Stimulated activated CD4-positive, alpha-beta T cell treated with anti-CD3 and anti-CD28 coated beads, Interleukin-2, amount 100 ng/mL, for 48 hours (primary cell): ENCODE measurements at places on chromosomes 2 and 18.
A peak's percentile ranks its signal among the peaks of the same experiment; 100 is the strongest.

- no peak for DNase-seq
Observed at GRCh38 chr2:45013229-45014015, 4.2 kb upstream of the SIX2 start.

GRCh38 chr18:54672846-54673475, 81.9 kb downstream of the DYNAP start:
- DNase-seq = no peak

DNA sequence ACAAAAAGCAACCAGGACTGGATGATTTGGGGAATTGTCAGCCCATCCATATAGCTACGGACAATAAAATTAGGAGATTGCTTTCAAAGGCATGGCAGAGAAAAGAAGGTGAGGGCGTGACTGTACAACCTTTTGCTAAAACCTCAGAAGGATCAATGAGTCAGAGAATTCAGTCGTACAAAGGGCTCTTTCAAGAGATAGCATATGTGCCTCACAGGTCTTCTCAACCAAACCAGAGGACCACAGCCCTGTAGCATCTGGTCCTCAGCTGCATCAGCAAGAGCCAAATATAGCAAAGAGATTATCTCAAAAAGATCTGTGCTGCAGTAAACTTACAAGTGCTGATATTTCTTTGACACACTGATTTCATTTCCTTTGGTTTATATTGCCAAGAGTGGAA, 149.9 kb upstream of the RAB6C start:
- no peak for DNase-seq

DNA sequence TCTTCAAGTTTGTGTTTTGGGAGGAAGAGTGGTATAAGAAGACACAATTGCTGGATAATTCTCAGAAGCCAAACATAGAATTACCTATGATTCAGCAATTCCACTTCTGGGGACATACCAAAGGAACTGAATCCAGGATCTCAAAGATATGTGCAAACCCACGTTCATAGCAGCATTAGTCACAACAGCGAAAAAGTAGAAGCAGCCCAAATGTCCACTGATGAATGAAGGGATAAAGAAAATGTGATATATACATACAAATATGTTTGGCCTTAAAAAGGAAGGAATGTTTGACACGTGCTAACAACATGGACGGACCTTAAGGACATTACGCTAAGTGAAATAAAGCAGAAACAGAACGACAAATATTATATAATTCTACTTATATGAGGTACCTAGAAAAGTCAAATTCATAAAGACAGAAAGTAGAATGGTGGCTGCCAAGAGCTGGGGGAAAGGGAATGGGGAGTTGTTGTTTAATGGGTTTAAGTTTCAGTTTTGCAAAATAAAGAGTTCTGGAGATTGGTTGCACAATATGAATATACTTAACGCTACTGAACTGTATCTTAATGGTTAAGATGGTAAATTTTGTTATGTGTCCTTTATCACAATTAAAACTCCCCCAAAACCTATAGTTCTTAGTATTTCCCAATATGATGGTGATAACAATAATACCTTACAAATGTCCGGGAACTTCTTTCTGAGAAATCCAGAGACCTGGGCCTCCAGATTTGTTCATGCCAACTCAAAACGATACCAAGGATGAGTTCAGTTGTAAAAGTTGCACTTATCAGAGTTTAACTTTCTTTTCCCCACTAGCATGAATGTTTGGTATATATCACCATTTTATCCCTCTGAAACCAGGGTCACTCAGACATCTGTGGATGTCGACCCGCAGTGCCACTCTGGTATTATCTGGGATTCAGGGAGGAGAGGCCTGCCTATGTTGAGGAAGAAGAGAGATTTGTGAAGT, 33.7 kb upstream of the WIPF1 start:
- no peak for DNase-seq

DNA sequence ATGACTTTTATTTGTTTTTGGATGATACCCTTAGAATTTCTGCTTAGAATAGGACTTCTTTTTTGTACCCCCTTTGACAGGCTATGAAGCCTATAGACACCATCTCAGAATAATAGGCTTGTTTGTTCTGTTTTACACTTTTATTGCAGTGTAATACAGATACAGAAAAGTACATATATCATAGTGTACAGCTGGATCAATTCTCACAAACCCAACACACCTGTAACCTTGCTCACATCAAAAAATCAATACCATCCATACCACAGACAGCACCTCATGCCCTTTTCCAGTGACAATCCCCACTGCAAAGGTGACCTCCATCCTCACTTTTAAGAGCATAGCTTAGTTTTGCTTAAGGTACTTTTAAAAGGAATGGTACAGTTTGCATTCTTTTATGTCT, 14.8 kb downstream of the EML6 start:
- no peak for DNase-seq

DNA sequence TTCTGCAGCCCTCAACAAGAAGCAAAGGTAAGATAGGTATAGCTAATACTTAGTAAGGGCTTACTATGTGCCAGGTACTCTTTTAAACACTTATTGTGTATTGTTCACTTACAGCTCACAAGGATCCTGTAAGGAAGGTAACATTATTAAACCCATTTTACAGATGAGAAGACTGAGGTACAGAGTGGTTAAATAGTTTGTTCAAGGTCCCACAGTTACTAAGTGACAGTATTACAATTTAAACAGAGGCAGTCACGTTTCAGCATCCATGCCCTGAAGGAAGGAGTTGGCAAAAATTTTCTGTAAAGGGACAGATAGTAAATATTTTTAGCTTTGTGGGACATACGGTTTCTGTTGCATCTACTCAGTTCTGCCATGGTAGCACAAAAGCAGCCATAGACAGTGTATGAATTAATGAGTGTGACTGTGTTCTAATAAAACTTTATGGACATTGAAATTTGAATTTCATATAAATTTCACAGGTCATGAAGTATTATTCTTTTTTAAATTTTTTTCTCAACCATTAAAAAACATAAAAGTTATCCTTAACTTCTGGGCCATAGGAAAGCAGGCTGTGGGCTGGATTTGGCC, 75.7 kb downstream of the LTBP1 start:
- DNase-seq = no peak

DNA sequence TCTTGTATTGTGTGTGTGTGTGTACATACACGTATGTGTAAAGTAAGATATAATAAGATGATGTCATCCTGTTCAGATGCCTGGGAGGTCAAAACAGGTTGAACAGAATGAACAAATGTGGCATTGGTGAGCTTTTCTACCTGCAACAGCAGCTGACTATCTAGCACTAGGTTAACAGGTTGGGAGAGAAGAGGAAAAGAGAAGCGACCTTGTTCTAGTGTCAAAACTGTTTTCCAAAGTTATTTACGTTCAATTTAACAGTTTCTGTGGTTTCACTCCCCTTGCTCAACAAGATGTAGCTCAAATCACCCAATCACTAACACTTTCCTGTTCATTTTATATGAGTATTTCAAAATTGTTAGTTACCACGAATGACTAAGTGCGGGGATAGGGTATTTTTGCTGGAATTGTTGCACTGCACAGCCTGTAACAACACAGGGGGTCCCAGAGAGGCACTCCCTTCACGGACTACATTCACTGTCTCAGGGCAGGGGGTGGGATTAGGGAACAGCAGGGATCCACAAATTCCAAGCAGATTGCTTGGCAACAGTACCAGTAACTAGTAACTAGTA, 67.5 kb upstream of the DTNB start:
- DNase-seq = no peak

GRCh38 chr2:10934979-10935350, 23.2 kb downstream of the KCNF1 start:
- DNase-seq = no peak

DNA sequence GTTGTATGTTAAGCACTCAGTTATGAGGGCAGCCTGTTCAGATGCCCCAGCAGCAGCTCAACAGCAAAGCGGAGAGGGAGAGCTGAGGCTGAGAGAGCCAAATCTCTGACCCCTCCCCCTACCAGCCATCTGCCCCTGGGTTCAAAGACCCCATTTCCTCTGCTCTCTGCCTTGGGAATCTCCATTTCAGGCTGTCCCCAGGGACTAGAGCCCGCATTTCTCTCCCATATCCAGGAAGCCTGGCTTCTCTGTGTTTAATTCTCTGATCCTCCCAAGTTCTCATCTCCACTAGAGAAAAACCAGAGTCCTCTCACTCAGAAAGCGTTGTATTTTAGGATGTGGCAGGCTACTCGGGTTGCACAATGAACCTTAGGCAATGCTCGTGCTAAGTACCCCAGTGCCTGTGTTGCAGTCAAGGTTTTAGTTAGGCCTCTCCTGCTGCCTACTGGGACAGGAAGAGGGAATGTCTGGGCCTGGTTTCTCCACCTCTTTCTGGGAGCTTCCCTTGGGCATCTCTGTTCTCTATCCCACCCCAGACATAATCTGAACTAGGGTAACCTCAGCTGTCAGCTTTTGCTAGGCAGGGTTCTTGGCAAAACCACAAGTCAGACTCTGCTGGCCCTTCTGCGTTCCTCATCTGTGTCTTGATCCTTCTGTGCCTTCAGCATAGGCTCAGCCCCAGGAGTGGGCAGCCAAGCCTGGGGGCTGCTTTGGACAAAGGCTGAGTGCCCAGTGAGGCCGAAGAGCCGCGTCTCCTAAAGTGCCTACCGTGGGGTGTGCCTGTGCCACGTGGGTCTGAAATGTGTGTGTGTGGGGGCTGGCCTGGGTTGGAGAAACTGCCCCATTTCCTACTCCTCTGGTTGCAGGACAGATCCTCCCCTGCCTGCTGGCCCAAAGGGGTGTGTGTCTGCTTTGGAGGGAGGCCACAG, 96.8 kb downstream of the STPG4 start:
- DNase-seq = no peak

DNA sequence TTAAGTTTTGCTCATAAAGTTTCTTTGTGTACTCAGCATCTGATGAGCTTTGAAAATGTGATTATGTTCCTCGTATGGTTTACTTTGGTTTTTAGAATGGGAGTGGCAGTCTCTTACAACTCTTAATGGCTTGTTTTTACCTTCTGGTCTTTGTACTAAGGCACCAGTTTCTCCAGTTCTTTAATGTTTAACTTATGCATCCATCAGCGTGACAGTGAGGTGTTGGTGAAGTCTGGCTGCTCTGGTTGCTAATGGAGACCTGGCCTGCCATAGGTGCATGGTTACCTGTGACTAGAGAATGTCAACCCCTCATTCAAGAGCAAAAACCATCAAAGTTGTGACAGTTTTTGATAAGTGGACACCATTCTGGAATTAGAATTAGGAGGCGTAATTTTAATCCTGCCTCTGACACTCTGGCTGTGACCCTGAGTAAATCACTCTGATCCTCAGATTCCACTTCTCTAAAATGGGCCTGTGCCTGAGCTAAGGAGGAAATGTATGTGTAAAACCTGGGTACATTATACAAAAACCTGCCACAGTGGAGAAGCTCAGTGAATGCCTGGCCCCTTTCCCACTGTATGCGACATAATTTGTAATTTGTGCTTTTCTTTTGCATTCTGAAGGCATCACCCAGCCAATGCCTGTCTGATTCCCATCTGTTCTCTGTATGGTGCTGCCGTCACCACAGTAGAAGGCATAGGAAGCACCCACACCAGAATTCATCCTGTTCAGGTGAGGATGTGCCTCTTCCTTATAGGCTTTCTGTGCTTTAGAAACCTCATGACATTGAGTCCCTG, 11.2 kb downstream of the AOX1 start:
- DNase-seq = no peak

DNA sequence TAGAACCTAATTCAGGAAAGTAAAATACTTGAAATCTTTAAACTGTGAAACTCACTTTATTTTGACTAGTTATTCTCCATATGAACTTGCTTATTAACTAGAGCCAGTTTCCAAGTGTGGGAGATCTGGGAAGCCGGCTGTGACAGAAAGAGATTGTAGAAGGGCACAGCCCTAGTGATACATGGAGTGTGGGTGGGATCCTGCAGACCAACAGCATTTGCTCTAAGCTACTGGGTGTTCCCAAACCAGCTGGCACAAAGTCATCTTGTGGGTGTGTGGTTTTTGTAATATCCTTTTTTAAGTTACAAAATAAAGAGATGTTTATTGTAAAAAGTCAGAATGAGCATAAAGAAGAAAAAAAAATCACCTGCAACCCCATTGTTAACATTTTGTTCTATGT, 3.4 kb downstream of the DUSP19 start:
- no peak for DNase-seq

GRCh38 chr2:174888146-174888545, 117.0 kb downstream of the CHN1 start:
- DNase-seq = no peak

- no peak for DNase-seq
Observed at GRCh38 chr2:237223201-237223861, 137.6 kb downstream of the COPS8 start.

GRCh38 chr18:28409811-28410210, 232.9 kb upstream of the CDH2 start:
- no peak for DNase-seq

DNA sequence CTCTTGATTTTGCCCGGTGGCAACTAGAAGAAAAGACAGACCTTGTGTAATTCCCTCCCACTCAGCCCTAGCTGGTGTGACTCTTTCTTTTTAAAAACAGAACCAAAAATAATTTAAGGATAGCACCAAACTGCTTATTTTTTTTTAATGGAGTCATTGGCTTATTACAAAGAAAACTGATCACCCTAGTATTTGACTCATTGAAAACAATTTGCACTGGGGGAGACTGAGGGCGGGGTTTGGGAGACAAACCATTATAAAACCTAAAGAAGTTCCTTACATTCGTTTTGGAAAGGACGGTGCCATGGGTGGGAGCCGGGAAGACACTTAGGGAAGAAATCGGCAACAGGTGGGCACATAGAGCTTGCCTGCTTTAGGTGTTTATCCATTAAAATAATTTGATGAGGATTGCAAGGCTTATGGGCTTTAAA, 2.5 kb downstream of the PAX3 start:
- DNase-seq = no peak

- no peak for DNase-seq
Observed at GRCh38 chr18:79765491-79766245, 32.1 kb upstream of the KCNG2 start.

- peak; percentile 39 for DNase-seq
Observed at GRCh38 chr2:113886479-113887008, 3.3 kb upstream of the ACTR3 start.

- DNase-seq = no peak
Observed at GRCh38 chr2:203470371-203470770, 64.7 kb downstream of the RAPH1 start.

GRCh38 chr2:223594831-223595230, 7.3 kb downstream of the SCG2 start:
- no peak for DNase-seq

DNA sequence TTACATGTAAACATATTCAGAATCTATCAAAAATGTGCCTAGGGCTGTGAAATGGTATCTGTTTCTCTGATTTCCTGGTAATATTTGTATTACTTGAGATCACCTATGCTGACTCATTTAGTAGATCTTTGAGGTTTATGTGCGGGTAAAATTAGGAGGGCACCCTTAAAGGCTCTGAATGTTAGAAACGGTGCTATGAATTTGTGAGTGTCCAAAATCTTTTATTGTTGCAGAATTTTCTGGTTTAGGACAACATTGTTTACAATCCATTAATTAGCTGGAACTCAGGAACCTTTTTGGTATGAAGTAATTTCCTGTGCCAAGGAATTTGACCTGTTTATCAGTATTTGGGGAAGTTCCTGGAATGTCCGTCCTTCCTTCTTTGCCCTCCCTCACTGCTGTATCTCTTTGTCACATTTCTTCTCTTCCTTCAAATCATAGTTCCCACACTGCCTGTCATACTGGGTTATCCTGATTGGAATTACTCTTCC, 130.5 kb downstream of the TANC1 start:
- DNase-seq = no peak
